ENCODE measurements at places on chromosomes 13 and 19. TPM values are rescaled to one million over a fixed set of nuclear protein-coding genes. Genes with fewer than 3 reads are reported as not detected.

Gene MAMSTR
- total RNA-seq, result 4.3 TPM

Gene RASAL3
- total RNA-seq, result 0.51 TPM

Gene UTP14C
- total RNA-seq, result 29.5 TPM

GRCh38 chr13:26971990-26972887 lies 199.4 kb downstream of the USP12 start:
- no peak for DNase-seq

DNA sequence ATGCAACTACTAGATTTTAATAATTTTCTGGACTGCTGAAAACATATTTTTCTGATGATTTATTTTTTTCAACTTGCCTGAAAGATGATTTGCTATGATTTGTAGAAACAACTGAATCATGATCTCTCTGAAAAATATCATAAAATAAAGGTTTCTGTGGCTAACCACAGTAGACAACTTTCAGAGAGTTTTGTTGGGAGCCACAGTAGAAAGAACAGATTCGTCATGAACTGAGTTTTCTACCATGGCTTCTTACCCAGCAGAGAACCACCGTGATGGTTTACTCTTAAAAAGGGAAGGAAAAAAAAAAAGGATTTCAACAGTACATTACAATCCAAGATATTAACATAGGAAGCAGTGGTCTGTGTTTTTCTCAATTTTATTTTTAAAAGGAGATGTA lies 18.0 kb downstream of the ZAR1L start:
- DNase-seq, result no peak

- DNase-seq, result no peak
Measured at GRCh38 chr13:30504081-30504480, 38.3 kb upstream of the HMGB1 start.

- DNase-seq, result no peak
Measured at GRCh38 chr13:110661256-110661655, 44.7 kb downstream of the CARS2 start.
